ENCODE measurements at places on chromosomes 5 and 9.

DNA sequence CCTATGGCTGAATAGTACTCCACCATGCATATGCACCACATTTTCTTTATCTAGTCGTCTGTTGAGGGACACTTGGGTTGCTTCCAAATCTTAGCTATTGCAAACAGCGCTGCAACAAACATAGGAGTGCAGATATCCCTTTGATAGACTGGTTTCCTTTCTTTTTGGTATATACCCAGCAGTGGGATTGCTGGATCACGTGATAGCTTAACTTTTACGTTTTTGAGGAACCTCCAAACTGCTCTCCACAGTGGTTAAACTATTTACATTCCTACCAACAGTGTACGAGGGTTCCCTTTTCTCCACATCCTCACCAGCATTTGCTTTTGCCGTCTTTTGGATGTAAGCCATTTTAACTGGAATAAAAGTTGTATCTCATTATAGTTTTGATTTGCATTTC lies 142.6 kb downstream of the TARS1 start:
- no peak for DNase-seq

DNA sequence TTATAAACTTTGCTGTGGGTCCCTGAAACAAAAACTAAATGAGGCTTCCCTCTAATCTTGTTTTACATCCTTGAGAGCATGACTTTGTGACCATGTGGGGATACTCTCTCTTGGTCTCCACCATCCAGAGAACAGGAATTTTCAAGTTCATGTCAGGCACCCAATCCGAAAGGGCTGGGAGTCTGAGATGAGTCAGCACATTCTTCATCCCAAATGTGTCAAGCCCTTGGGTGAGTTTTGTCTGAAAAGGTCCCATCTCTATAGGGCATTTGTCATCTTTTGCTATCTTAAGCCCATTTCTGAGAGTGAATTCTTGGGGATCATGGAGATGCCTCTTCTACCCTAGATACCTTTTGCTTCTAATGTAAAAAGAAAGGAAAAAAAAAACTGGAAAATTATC lies 26.9 kb upstream of the RAPGEF6 start:
- DNase-seq = no peak

- DNase-seq = no peak
These were observed 397.8 kb downstream of the EFNA5 start for GRCh38 chr5:107272954-107273353.

GRCh38 chr5:84480873-84481637 lies 96.4 kb upstream of the EDIL3 start:
- no peak for DNase-seq

Measured in SK-N-MC (cell line).